ENCODE measurements at places on chromosomes 6 and 20.

DNA sequence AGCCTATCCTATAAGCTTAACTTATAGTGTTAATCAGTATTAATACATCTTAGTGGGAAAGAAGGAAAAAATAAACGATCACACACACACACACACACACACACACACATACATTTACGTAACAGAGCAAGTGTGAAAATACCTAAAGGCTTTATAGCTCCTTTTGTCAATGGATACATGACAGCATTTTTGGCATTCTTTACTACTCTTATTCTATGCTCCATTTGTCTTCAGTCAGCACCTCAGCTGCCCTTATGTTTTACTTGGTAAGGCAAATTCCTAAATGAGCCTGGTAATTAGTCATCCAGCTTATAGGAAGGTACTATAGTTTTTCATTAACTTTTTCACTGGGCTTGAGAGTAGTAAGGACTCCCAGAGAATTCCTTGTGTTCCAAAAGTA, 25.1 kb upstream of the SLC17A3 start:
- no peak for DNase-seq

GRCh38 chr6:89655122-89655521, 16.6 kb upstream of the LYRM2 start:
- DNase-seq = no peak

- no peak for DNase-seq
Observed at GRCh38 chr6:64146094-64146493, 510.5 kb downstream of the PHF3 start.

- no peak for DNase-seq
Observed at GRCh38 chr6:125658759-125659431, 90.5 kb upstream of the HEY2 start.

DNA sequence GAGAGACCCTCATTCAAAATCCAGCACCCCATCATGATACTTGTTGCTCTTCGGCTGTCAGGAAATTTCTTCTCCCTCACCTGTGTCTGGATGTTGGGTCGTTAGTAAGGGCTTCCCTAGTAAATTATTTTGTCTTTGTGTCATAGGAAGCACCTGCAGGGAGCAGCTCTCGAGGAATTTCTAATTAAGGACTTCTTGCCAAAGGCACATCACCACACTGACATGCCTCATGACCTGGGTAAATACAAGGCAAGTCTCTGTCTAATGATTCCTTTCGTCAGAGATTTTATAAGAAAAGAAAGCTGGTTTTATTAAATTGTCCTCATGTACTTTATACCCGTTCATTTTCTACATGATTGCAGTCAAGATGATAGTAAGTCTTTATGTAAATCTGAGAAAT, at the start of gene NOX3:
NOX3 (minus strand) TSS at position 74 of the 400 bp plus-strand sequence; CDS start at position 35, 39 bp downstream.
- no peak for DNase-seq

GRCh38 chr6:57201718-57202117, 20.4 kb downstream of the RAB23 start:
- DNase-seq = no peak

DNA sequence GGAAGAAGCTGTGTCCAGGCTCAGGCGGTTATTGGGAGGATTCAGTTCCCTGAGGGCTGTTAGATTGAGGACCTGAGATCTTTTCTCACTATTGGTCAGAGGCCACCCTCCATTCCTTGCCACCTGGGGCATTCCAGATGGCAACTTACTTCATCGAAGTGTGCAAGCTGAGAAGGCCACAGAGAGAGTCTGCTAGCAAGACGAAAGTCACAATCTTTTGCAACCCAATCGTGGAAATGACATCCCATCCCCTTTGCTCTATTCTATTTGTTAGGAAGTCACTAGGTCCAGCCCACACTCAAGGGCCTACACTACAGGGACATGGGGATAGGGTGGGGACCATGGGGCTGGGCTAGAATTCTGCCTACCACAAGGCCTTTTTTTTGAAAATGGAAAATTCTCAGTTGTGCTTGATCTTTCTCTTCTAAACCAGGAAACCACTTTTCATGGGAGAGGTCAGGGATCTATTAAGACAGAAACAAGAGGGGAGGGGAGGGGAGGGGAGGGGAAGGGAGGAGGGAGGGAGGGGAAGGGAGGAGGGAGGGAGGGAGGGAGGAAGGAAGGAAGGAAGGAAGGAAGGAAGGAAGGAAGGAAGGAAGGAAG, 217.2 kb downstream of the BCAS1 start:
- DNase-seq = no peak
